ENCODE measurements at places on chromosomes 1 and 21.

DNA sequence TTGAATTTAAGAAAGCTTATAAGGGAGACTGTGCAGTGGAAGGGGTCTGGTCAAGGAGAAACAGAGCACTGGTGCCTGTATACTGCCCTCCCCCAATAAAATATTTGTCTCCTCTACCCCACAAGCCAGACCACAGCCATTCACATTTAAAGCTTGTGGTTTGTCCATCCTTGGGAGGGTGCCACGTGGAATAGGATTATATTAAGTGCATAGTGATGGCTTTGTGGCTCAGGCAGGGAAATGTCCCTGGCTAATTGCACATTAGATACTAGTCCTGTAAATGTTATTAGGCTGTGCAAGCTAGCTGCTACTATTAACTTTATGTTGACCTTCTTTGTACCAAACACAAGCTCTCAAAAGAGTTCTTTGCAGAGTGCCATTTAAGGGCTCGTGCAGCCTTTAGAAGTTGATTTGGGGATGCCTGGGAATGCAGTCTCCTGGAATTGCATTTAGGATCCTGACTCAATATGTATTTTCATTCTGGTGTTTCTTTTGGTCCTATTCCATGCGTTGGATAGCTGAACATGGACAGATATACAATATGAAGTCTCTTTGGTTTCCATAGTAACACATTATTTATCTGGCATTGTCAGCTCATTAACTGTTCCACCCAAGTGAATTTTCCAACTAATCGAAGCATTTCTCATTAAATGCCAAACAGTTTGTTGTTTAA, 210.6 kb downstream of the ROR1 start:
- no peak for DNase-seq

GRCh38 chr1:201268604-201269151, 14.6 kb upstream of the PKP1 start:
- no peak for DNase-seq

- no peak for DNase-seq
Measured at GRCh38 chr1:61241411-61241838, 159.1 kb downstream of the NFIA start.

DNA sequence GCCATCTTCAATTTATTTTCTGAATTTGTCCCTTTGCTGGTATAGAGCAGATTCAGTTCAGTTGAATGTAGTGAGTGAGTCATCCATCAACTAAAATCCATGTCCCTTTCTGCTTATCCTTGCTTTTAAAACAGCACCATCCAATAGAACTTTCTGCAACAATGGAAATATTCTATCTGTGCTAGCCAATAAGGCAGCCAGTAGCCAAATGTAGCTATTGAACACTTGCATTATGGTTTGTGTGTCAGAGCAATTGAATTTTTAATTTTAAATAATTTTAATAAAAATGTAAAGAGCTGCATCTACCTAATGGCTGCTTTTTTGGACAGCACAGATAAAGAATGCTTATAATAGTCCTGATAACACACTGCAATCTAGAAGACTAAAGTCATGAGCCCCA, at the start of gene GJA9:
Gene GJA9, minus strand, starts transcription at position 101 of the 400 bp plus-strand sequence. CDS start 5,489 bp downstream, outside the sequence.
- DNase-seq, result no peak

- no peak for DNase-seq
Measured at GRCh38 chr1:25095635-25096200, 136.6 kb downstream of the SYF2 start.

DNA sequence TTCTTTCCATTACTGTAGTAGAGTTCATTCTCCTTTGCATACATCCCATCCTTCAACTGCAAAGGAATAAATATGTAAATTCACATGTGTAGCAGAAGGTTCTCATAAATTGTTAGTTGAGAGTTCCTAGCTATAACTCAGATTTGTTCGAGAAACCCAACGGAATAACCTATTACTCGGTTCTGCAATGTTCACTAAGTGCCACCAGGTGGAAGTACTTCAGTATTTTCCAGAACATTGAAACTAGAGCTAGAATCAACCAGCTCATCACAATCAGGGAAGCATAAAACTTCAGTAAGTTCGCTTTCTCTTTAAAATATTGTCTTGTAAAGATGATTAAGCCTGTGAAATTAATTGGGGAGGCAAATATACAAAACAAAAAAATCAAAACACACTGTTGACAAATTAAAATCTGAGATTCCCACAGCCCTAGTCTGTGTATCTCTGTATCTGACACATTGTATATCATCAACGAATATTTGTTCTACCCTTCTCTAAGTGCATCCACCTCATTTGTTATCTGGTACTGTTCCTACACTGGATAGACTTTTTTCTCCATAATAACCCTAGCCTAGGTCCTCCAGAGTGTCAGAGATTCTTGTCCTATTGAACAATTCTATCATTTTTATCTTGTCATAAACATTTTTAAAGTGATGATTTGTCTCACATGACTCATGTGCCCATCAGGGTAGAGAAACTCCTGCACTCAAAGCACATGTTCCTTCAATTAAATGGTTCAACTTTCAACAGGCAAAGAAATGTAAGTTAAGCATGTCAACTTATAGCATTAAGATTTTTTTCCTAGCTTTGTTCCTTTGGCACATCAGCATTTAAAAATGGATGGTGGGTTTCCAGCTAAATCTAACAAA, 31.9 kb downstream of the MROH9 start:
- no peak for DNase-seq

GRCh38 chr1:115539736-115540135, 102.0 kb upstream of the VANGL1 start:
- no peak for DNase-seq

GRCh38 chr1:84141182-84142003, 2.7 kb upstream of the PRKACB start:
- no peak for DNase-seq

- peak; percentile 19 for DNase-seq
Measured at GRCh38 chr21:34367320-34367935, 3.6 kb downstream of the KCNE2 start.

DNA sequence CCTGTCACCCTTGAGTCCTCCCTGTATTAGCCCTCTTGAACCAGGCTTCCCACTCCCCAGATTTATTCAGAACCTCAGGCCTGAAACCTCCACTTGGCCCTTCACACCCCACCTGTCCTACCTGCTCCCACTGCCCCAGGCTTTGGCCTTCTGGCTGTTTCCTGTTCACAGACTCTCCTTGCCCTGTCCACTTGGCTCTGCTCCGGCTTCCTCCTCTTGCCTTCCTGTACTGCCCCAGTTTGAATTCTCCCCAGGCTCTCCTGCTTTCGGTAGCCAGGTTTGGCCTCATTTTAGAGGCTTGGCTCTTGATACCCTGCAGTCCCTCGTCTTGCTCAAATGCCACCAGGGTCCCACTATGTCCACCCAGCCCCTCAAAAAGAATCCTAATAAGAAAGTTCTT, 385.2 kb downstream of the KCNH1 start:
- no peak for DNase-seq

DNA sequence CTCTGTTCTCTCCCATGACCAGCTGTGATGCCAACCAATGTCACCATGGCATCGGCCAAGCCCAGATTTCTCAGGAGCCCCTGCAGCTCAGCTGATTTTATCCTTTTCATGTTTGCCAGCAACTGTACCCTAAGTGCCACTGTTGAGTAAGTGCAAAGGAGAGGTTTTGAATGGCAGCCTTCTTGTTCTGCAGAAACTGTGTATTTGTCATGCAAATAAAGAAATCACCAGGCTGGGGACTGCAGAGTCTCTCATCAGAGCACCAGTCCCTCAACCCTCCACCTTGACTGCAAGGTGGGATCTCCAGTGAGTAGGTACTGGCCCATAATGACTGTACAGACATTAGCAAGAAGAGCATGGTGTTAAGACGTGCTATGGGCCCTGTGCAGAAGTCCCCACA, 26.6 kb downstream of the C8B start:
- no peak for DNase-seq

GRCh38 chr1:15231714-15232201, 15.3 kb upstream of the FHAD1 start:
- DNase-seq, result no peak

GRCh38 chr1:113265196-113265595, 125.1 kb upstream of the MAGI3 start:
- no peak for DNase-seq

DNA sequence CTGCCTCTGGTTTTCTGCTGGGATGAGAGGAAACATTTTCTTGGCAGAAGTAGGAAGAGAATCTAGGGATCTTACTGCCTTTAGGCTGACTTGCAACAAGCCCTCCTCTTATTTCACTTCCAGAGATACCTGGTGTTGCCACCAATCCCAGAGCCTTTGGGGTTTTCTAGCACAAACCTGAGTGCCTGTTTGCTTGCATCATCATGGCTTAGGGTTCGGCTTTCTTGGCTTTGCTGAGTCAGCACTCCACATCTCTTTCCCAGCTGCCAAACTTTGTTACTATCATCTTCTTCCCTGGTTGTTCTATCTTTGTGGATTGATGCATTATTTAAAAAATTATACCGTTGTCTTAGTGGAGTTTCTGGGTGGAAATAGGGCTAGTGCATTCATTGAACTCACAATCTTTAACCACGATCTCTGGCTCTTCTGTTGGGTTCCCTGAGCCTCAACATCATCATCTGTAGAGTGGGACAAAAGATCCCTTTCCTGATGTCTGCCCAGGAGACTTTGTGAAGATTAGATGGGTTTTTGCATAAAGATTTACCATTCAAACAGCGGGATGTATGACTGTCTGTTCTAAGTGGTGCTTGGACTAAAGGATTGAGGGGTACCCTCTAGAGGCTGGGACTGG, 76.6 kb upstream of the SELENON start:
- DNase-seq, result no peak

- no peak for DNase-seq
Measured at GRCh38 chr1:154664331-154665002, 56.5 kb upstream of the ADAR start.

Data from activated CD8-positive, alpha-beta memory T cell treated with anti-CD3 and anti-CD28 coated beads for 1 hour (primary cell).